Regular cardiac myocyte (primary cell): ENCODE measurements at places on chromosomes 7 and 10. TPM values are rescaled to one million over a fixed set of nuclear protein-coding genes. Genes with fewer than 3 reads are reported as not detected.

IKZF1 gene
- total RNA-seq, result not detected in 2 replicates

PLCE1 gene
- total RNA-seq, result 1.2 and 1.4 TPM in 2 replicates

VGF gene
- under 0.01 TPM in 1 of 2 replicates, not detected in the other for total RNA-seq

PBLD gene
- total RNA-seq, result 6.1 and 7.3 TPM in 2 replicates

LIPF gene
- not detected in 2 replicates for total RNA-seq

BAZ1B gene
- total RNA-seq, result 40.6 and 71.1 TPM in 2 replicates

STAG3 gene
- 1.1 and 4.8 TPM in 2 replicates for total RNA-seq

SPDYE9 gene
- total RNA-seq, result not detected in 2 replicates

TMEM139 gene
- total RNA-seq, result not detected in 2 replicates

ECHDC3 gene
- total RNA-seq, result 3.4 and 14.6 TPM in 2 replicates

ABHD11 gene
- total RNA-seq, result 5.4 and 20.9 TPM in 2 replicates

ASCC1 gene
- 24.0 and 26.5 TPM in 2 replicates for total RNA-seq

ATOH7 gene
- total RNA-seq, result under 0.01 and 0.28 TPM in 2 replicates

TAS2R38 gene
- not detected in 2 replicates for total RNA-seq

ARHGEF35 gene
- total RNA-seq, result 0.85 and 1.5 TPM in 2 replicates

PODXL gene
- total RNA-seq, result 2.0 and 29.1 TPM in 2 replicates
